Upper lobe of right lung (tissue), 1 donor: ENCODE measurements at places on chromosomes 1 and 21.
A peak's percentile ranks its signal among the peaks of the same experiment; 100 is the strongest.

DNA sequence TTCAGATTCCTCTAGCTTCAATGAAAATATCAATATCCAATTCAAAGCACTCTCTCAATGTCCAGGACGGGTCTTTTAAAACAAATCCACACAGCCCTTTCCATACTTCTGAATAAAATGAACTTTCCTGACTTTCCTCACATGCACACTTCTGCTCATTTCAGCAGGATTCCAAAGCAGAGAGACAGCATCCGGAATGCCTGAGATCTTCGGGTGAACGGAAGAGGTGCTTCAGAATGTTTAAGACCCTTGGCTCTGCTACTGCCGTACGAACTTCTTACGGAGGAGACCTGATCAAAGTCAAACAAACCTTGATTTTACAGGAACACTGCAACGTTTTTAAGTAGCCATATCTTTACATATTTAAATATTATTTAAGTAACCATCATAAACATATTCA, 245.7 kb downstream of the PTBP2 start:
- DNase-seq: no peak

GRCh38 chr1:69648486-69648885, 80.8 kb downstream of the LRRC7 start:
- DNase-seq: no peak

DNA sequence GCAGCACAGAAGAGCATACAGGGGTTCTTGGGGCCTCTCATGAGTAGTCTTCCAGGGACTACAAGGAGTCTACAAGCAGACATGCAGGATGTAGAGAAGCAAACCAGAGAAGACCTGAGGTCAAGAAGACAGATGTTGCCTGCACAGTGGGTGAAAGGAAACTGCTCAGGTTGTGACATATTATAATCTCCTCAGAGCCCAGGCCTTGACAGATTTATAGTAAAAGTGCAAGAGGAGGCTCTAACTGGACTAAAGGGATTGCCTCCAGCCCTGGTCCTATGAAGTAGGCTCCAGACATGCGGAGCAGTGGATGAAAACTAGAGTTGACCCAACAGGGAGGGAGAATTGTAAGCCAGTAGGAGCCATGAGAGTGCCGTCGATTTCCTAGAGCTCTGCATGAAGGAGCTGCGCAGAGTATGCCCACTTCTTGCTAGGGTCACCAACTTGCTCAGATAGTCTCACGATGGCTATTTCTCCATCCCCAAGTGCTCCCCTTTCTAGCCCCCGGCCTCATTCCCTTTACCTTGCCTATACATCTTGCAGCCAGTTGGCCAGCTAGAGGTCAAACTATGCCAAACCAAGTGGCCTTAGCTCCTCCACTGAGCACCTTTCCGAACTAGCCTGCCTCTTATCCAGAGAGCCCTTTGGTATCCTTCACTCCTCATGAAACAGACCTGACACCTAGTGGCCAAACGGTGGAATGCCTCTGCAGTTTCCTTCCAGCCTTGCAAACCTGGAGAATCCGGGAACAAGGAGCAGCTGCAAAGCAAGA, 36.2 kb upstream of the IPO9 start:
- DNase-seq: peak; percentile 73

GRCh38 chr1:51818487-51818886, 60.0 kb downstream of the NRDC start:
- DNase-seq: no peak

DNA sequence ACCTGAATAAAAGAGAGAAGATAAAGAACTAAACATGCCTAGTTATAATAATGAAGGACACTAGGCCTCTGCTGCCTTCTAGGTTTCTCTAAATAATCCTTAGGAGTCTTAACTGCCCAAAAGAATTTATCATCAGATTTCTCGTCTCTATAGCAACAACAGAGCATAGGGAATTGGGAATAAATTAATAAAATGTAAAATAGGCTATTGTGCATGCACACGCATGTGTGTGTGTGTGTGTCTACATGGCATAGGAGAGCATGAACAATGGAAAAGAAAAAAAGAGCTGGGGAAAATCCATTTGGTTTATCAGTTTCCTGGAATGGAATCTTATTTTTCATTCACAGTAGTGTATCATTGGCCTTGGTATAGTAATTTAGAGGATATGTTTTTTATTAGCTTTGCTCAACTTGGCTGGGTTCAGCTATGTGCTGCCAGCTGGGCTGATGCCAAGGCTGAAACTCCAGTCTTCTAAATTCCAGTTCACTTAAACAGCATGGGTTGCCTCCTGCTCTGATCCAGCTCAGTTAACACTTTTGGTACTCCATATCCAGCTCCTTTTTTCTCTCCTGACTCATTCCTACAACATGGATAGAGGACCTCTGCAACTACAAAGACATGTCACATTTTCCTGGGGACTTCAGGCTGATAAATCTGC, 80.6 kb upstream of the SLFNL1 start:
- peak; percentile 84 for DNase-seq

- no peak for DNase-seq
Measured at GRCh38 chr1:154913273-154913672, 23.2 kb downstream of the PMVK start.

DNA sequence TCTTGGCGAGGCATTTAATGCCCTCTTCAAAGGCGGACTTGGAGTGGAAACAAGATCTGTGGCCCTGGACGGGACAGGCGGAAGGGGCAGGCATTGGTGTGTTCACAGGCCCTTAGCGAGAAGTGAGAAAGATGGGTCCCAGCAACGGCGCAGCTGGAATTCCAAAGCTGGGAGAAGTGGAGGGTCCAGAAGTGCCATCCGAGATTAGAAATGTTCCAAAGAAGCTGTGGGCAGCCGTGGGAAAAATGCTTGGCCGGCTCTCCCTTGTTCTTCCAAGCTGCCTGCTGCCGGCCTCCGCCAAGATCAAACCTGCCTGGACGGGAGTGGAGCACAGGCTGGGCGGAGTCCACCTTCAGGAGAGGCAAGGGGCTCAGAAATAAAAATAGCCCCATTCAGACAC, 69.4 kb upstream of the ACTRT2 start:
- peak; percentile 42 for DNase-seq

DNA sequence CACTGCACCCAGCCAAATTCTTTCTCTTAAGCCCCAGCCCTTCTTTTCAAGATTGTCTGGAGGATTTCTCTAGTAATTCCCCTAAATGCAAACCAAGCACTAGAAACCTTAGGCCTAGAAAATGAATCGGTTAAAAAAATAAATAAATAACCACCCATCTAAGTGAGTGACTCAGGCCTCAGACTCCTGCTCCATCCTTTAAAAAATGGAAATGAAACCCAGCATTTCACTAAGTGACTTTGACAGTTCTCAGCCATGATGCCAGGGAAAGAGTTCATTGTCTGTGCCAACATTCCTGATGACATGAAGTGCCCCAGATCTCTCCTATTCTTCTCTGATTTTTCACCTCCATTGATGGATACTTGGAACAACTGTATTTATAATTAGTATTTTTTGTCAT, 415.2 kb upstream of the DAB1 start:
- no peak for DNase-seq

- DNase-seq: no peak
Measured at GRCh38 chr1:87853576-87854351, 525.1 kb downstream of the LMO4 start.

GRCh38 chr1:33161061-33161681, 20.7 kb downstream of the TRIM62 start:
- DNase-seq: no peak

- no peak for DNase-seq
Measured at GRCh38 chr1:98792123-98792522, 130.6 kb downstream of the SNX7 start.

GRCh38 chr1:106793651-106794050, 262.8 kb upstream of the PRMT6 start:
- no peak for DNase-seq

- DNase-seq: no peak
Measured at GRCh38 chr1:2318314-2319278, 72.8 kb downstream of the MORN1 start.

- DNase-seq: no peak
Measured at GRCh38 chr1:31198150-31198549, 41.5 kb downstream of the NKAIN1 start.

DNA sequence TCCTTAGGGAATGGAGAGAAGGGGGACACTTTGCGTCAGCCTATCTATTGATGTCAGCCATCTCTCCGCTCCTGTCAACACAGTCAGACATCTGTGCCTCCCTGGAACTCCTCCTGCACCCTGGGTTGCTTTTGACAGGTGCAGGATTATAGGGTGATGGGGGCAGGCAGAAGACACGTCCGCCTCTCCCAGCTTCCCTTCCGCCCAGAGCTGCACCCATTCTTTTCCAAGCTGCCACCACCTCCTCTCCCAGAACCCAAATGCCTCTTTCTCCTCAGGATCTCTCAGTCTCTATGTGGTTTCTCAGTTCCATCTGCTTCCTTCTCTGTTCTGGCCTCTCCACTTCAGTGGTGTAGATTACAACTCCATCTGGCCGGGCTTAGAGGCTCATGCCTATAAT, 17.1 kb upstream of the KIF1B start:
- no peak for DNase-seq

- no peak for DNase-seq
Measured at GRCh38 chr21:31509194-31510017, 150.1 kb upstream of the SOD1 start.

GRCh38 chr1:63772201-63772600, 1.6 kb upstream of the ROR1 start:
- no peak for DNase-seq

- DNase-seq: peak; percentile 93
Measured at GRCh38 chr1:33367485-33368405, 46.8 kb upstream of the A3GALT2 start.

- DNase-seq: peak; percentile 45
Measured at GRCh38 chr21:33373451-33373850, 29.8 kb upstream of the IFNGR2 start.

GRCh38 chr21:17925000-17925610, 105.9 kb upstream of the C21orf91 start:
- DNase-seq: no peak

DNA sequence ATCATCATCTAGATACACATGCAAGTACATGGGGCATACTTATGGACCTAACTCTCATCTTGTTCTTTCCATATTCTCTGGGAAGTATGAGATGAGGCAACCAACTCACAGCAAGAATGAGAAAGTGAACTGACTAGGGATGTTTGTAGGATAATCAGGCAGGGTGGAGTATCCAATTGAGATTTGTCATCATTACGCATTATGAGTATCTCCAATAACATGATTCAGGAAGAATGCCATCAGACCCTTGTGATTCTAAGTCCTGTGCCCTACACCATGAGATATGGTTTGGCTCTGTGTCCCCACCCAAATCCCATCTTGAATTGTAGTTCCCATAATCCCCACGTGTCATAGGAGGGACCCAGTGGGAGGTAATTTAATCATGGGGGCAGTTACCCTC, 154.0 kb downstream of the SLC30A10 start:
- no peak for DNase-seq

- no peak for DNase-seq
Measured at GRCh38 chr1:164950541-164950986, 391.6 kb downstream of the PBX1 start.

- DNase-seq: no peak
Measured at GRCh38 chr1:1403653-1404052, 3.4 kb downstream of the MRPL20 start.

- DNase-seq: no peak
Measured at GRCh38 chr21:46001821-46002681, 20.5 kb downstream of the COL6A1 start.

DNA sequence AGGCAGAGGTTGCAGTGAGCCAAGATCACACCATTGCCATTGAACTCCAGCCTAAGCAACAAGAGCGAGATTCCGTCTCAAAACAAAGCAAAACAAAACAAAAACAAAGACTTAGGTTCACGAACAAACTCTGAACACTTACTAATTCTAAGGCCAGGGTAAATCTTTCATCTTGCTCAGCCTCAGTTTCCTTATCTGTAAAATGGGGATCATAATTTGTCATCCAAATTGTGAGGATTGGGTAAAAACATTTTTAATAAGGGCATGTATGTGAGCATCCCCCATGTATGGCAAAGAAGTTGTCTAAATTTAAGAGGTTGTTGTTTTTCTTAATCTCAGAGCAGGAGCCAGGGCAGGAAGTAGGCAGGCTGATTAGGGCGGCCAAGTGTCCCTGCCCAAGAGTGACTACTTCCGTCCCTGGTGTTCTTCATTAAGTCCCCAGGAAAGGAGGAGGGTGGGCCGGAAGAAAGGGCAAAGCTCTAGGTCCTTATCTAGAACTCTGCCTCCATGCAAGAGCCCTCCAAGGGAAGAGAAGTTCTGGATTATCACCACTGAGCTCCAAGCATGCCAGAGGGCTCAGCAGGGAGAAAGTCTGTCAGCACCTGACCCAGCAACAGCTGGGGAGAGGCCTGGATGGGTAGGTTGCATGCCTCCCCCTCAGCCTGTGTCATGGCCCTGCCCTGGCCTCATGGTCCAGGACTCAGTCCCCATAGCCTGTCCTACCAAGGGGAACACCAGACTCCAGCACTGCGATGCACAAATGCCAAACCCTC, 49.9 kb upstream of the CLIC4 start:
- no peak for DNase-seq

DNA sequence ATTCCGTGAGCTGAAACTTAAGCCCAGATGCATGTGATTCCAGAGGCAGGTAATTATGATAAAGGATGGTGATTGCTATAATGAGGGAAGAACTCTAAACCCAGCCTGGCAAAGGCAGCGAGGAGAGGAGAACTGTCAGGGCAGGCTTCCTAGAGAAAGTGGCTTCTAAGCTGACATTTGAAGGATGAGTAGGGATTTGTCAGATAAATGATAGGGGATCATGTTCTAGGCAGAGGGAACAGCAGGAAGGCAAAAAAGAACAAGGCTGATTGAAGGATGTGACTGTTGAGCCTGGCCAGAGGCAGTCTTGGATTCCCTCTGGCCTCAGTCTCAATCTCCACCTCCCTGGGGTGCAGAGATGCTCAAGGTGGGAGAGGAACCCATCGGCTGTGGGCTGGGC, 146.4 kb upstream of the POU3F1 start:
- no peak for DNase-seq

- no peak for DNase-seq
Measured at GRCh38 chr1:239833723-239834122, 258.0 kb upstream of the FMN2 start.

DNA sequence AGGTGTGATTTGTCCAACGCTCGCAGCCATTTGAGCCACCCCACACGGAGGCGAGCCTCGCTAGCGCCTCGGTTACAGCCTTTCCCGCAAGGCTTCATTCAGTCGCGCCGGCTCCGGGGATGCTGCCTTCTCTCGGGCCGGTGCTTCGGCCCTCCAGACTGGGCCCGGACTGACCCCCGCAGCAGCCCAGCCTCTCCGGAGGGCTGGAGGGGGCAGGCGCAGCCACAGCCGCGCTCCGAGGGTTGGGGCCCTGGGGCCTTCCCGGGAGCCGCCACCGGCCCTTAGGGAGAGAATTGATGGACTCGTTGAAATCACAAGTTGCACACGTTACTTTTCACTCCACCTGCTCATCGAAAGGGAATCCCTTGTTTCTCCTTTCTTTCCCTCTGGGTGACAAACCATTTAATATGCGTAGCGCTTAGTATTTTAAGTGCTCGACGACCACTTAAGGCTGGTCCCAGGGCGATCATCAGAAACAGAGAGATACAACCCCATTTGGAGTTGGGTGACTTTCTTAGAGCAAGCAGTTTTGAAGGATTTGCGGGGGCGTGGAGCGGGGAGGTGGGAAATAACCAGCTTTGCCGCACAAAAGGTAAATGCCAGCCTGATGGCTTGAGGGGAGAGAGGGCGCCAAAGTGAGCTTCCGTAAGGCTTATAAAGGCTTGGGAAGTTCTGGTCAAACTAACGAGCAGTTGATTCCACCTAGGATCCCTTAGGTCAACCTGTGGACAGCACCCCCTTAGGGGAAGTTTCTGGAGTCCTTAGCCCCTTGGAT, 24.6 kb upstream of the ENAH start:
- DNase-seq: no peak
